Activated CD4-positive, alpha-beta T cell treated with anti-CD3 and anti-CD28 coated beads for 36 hours (primary cell): ENCODE measurements at places on chromosomes 3 and 15. TPM values are rescaled to one million over a fixed set of nuclear protein-coding genes. Genes with fewer than 3 reads are reported as not detected.

STX19 gene
- total RNA-seq: not detected

ZNF621 gene
- total RNA-seq: 18.7 TPM

ST8SIA2 gene
- total RNA-seq: not detected

P2RY13 gene
- not detected for total RNA-seq

DNA sequence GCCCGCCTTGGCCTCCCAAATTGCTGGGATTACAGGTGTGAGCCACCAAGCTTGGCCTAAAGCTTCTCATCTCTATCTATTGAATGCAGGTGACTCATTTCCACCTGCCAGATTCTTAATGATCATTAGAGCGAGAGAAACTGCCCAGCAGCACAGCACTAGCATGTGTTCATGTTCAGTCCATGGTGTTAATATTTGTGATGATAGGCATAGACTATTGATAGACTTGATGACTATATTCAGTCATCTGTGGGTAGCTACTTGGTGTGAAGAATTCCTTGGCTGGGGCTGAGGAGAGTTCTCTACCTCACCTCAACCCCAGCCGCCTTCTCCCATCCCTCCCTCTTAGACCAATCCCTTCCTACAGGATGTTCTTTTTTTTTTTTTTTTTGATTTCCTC lies 60.0 kb downstream of the ST6GAL1 start:
- DNase-seq: no peak

- peak; percentile 18 for DNase-seq
Observed at GRCh38 chr15:91258415-91258759, 158.3 kb downstream of the SV2B start.

DNA sequence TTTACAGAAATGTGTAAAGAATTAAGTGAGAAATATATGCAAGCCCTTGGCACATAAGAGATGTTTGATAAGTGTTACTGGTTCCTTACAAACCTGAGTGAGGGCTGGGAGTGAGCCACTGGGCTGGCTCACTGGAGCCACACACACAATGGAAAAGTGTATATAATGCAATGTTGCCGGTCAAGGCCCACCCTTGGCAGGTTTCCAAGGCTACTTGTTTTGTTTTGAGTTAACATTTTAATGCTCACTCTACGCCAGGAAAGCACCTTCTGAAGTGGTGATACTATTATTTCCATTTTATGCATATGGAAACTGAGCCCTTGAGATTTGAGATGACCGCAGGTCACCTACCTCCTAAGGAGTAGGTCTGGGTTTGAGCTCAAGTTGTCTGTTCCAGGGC lies 71.8 kb upstream of the FHIT start:
- no peak for DNase-seq

GRCh38 chr15:85019815-85020590 lies 38.3 kb downstream of the PDE8A start:
- peak; percentile 12 for DNase-seq

- peak; percentile 23 for DNase-seq
Observed at GRCh38 chr3:194269610-194270145, 81.5 kb downstream of the CPN2 start.

DNA sequence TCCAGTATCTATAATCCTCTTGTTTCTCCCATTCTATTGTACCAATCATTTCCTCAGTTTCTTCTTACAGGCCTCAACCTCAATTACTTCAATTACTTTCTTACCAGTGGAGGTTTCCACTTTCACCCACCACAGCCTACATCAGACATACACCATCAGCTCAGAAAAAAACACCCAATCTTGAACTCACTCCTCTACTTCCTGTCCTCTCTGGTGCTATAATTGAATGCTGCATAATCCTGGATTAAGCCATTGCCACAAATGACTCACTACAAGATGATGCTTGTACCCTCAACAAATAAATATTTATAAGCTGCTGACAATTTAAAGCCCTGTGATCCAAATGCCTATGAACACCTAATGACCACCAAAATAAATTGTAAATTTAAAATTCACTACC lies 18.5 kb downstream of the RYK start:
- no peak for DNase-seq

DNA sequence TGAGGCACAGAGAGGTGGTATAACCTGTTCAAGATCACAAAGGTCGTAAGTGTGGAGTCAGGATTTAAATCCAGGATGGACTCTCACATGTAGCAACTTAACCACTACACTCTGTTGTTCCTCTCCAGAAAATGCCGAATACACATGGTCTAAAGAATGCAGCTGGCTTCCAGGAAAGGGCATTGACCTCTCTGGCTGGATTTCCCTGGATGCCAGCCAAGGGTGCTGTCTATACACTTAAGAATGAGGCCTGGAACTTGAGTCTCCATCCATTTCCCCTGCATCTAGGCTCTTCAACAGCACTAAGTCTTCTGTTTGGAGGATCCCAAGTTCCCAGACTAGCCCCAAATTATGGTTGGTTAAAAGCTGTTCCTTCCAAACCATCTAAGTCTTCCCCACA lies 60.5 kb downstream of the CERS3 start:
- no peak for DNase-seq

DNA sequence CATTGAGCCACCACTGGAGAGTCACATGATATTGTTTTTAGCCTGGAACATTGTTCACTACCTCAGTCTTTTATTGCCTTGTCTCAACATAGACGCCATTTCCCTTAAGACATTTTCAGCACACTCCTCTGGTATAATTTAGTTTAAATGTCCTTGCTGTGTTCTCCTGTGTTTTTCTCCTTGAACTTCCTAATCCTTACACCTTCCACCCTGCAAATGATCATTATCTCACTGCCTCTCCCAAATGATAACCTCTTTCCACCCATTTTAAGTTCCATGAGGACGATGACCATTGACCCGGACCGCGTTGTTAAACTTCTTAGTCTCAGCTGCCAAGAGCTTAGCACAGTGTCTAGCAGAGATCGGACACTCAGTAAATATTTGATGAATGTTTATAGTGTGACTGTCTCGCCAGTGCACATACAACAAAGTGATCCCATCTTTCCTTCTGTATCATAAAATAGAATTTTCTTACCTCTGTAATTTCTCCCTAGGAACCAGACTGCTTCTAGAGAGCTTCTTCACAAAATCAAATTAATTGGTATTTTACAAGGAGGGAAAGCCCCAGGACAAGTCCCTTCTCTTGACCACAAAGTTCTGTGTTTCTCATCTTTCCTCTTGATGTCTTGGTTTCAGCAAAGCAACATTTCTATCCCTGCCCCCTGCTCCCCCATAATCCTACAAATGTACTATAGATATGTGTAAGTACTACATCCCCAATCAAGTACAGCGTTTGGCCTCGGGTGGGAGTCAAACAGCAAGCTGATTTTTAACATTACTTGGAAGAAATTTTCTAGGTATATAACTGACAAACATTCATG lies 429.6 kb downstream of the LPP start:
- peak; percentile 53 for DNase-seq

- DNase-seq: no peak
Observed at GRCh38 chr3:127949446-127950055, 34.5 kb downstream of the KBTBD12 start.

GRCh38 chr3:59935025-59935424 lies 885.2 kb upstream of the CFAP20DC start:
- peak; percentile 38 for DNase-seq

DNA sequence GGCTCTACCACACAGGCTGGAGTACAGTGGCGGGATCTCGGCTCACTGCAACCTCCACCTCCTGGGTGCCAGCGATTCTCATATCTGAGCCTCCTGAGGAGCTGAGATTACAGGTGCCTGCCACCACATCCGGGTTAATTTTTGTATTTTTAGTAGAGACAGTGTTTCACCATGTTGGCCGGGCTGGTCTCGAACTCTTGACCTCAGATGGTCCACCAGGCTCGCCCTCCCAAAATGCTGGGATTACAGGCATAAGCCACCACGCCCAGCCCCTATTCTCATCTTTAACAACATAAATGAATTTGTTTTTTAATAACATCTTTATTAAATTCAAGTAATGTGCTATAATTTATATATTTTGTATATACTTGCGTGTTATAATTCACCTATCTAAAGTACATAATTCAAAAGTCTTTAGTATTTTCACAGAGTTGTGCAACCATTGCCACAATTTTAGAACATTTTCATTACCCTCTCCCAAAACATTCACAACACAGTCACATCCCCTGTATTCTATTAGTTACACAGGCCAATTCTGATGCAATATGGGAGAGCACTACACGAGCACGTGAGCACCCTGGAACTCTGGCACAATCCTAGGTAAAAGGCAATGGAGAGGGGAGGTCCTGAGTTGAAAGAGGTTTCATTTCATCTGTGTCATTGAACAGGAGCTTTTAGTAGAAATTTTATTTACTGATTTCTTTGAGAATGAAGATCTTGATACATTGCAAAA lies 21.2 kb upstream of the MTMR14 start:
- DNase-seq: no peak
